ENCODE measurements at places on chromosomes 4 and X.

DNA sequence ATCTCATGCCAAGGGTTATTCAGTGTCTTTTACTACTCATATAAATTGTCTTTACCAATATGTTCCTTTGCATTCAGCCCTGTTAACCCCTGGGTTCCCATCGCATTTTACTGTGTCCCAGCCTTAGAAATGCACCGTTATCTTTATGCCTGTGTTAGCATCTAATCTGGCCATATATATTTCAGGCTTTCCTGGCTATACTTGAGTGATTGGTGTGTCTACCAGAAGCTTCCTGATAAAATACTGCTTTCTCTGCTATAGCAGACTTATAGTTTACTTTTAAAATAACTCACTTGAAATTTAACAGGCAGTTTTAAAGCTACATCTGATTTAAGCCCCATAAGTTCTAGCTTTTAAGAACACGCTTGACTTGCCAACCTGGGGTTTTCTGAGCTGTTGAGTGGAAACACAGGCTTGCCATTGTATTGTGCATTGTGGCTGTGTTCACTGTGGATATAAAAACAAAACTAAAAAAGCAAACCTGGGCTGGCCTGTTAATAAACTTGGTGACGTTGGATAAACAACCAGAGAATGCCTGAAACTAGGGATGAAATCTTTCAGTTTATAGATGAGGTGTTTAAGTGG, 185.3 kb upstream of the TAPT1 start:
- no peak for DNase-seq

DNA sequence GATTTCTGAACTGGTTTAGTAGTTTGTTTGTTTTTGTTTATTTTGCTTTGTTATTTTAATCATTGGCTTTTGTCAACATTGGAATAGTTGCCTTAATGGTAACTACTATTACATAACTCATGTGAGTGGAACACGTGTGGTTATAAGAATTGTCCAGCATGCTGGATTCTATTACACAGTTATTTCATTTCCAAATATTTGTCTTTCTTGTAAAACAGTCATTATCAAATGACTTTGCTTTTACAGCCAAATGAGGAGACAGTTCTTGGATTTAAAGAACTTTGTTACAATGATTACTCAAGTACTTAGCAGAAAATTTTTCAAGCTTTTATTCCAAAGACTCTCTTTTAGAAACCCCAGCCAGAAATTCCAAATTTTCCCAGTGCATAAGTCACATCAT, 516.1 kb upstream of the MAGEB2 start:
- peak; percentile 0 for DNase-seq

DNA sequence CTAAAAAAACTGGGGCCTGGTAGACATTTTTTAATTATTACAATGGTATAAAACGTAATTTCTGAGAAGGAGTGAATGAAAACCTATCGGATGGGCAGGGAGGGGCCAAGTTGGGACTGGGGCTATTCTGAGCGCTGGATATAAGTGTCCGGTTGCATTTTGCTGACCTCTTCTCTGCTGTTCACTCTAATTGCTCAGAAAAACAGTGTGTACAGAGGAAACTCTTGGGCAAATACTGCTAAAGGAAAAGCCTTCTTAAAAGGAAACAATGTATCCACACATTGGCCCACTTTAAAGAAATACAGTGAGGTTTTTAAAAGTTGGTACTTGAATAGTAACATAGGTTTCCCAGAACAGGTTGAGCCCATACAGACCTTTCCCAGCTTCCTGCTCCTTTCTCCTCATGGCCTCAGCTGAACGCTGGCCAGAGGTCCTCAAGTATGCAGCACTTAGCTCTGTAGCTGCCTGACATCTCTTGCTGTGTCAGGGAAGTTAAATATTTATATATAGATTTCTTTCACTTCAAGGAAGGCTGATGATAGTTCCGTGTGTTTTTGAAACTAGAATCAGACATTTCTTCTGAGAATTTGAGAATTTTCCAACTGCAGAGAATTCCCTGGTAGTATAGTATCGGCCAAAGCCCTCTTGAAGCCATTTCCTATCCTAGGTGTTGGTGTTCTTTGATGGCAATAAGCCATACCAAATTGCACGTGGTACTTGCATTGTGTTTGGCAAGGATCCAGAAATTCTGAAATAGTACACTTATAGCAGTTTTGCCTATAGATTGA, 97.1 kb upstream of the SLC4A4 start:
- DNase-seq: no peak

GRCh38 chrX:34053931-34054330, 78.2 kb downstream of the FAM47A start:
- no peak for DNase-seq

GRCh38 chr4:163400911-163401310, 57.2 kb downstream of the NPY5R start:
- DNase-seq: no peak

- no peak for DNase-seq
These were observed 113.8 kb upstream of the RBPJ start for GRCh38 chr4:26206999-26207398.

- peak; percentile 1 for DNase-seq
These were observed 928.1 kb downstream of the PDHA2 start for GRCh38 chr4:96767815-96768480.

DNA sequence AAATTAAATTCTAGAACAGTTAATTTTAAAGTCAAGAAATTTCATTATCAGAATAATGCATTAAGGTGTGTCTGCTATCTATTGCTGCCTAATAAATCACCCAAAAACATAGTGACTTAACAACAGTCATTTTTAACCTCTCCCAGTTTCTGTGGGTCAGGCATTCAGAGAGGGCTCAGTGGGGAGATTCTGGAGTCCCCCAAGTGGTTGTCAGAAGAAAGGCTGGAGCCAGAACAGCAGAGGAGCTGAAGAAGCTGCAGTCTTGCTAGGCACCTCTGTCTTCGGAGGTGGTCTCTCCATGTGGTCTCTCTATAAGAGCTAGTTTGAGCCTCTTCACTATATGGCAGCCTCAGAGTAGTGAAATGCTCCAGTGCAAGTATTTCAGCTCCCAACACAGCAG, 9.3 kb upstream of the HOPX start:
- DNase-seq: no peak

DNA sequence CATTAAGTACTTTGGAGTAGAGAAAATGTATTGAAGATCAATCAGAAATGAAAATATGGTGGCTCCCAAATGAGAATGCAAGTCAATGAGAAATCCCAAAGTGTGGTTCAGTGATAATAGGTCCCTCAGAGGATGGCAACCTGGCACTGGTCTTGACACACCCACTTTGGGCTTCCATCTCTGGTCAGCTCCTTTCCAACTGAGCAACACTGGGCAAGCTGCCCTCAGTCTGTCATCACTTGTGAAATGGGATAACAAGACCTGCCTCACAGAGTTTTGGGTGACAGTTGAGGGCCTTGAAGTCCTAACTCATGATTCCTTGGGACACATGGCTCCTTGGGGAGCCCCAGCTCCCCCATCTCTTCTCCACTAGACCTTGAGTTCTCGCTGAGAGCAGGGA, 29.0 kb upstream of the MAMLD1 start:
- DNase-seq: no peak

DNA sequence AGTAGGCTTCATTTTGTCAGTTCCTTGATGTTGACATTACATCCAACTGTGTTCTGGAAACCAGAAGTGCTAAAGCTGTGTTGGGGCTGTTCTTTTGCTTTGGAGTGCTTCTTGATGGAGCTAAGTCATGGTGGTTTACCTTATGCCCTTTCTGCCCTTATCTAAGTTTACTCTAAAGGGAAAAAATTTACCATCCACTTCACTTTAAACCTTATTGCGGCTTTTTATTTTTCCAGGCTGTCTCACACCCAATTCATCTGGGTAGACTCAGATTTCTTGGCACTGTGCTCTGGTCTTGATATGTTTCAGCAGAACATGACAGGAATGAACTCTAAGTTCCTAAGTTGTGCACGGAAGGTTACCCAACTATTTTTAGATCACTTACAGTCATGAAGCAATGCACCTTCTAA, 104.7 kb upstream of the TTC29 start:
- DNase-seq: peak; percentile 41

GRCh38 chr4:124593494-124593893, 119.0 kb downstream of the ANKRD50 start:
- DNase-seq: no peak

DNA sequence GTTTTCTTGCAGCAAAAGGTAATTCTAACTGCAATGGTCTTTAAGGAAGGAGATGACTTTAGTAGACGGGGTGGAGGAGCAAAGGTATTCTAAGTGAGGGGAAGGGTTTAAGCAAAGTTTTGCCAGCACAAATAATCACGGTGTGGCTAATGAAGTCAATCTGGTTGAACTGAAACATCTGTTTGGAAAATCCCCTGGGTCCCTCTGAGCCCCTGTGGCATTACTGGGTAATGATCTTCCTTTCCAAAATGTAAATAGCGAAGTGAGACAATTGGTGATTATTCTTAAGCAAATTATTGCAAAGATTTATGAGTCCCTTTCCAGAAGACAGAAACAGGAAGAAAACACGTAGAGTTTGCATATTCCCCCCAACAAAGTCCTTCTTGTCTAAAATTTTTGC, 47.2 kb downstream of the FGFBP1 start:
- DNase-seq: no peak
